Hematopoietic multipotent progenitor cell treated with erythropoietin and hydrocortisone succinate and interleukin-3 and kit ligand, for 4 days (in vitro differentiated cells): ENCODE measurements at places on chromosomes 2 and 18.

GRCh38 chr2:119483896-119484718 lies 40.2 kb downstream of the SCTR start:
- no peak for DNase-seq

DNA sequence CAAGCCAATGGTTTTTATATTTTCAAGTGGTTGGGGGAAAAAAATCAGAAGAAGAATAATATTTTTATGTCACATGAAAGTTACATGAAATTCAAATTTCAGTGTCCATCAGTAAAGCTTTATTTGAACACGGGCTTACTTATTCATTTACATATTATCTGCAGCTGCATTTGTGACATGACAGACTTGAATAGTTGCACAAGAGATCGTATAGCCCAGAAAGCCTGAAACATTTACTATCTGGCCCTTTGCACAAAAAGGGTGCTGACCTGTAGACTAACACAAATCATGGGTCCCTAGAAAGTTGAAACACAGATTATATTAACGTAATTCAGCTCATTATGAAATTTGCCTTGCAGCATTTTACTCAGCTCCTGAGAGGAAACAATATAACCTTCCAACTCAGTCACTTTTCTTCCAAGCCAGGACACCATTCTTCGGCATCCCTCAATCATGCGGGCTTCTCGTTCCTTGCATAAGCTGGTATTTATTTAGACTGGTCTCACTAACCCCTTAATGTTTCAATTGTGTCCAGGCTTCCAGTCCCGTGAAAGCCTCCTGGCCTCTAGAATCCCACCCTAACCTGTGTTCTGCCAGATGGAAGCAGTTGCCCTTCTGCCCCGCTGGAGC lies 402.7 kb downstream of the SETBP1 start:
- DNase-seq: no peak

DNA sequence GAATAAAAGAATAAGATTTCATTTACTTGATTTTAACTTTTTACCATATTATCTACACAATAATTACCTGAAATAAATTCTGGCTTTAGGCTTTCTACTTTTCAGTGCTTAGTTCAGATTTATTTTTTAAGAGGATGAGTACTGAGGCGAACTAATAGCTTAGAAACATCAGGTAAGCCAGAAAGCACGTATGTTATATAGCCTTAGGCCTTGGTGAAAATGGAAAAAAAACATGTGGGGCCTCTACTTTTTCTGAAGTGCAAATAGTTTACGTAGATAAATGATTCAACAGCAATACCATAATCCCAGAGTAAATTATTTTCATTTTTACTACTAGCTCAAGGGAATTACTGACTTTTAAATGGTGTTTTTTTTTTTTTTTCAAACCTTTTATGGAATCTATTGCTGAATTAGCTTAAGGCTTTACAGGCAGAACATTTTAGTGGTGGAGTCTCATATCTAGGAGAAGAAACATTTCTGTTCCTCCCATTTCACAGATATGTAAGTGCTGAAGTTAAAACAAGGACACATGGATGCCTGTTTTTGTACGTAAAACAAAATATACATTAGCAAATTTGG lies 6.2 kb downstream of the CPS1 start:
- DNase-seq: no peak

GRCh38 chr2:134918526-134919340 lies at the start of gene CCNT2:
Gene CCNT2, plus strand, starts transcription at chr2:134918822. Its CDS starts 33 bp downstream, at chr2:134918855.
- DNase-seq: peak; percentile 100

DNA sequence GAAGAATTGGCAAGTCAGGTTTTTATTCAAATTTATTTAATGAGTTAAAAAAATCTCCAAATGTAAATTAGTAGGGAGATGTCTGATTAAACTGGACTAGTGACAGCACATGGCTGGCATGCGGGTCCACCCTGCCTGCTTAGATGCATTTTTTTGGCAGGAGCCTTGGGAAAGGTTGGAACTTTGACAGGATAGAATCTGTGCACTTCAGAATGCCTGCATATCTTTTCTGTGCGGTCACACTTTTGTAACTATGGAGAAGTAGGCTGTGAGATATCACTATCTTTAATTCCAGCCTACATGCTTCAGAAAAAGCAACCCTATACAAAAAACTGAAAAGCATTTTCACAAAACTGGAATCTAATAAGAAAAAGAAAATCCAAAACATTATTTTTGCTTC lies 317.8 kb downstream of the MBD2 start:
- no peak for DNase-seq

GRCh38 chr2:175432021-175432420 lies 250.5 kb upstream of the ATP5MC3 start:
- DNase-seq: no peak

GRCh38 chr18:28175150-28175929 lies 1.6 kb downstream of the CDH2 start:
- peak; percentile 9 for DNase-seq

DNA sequence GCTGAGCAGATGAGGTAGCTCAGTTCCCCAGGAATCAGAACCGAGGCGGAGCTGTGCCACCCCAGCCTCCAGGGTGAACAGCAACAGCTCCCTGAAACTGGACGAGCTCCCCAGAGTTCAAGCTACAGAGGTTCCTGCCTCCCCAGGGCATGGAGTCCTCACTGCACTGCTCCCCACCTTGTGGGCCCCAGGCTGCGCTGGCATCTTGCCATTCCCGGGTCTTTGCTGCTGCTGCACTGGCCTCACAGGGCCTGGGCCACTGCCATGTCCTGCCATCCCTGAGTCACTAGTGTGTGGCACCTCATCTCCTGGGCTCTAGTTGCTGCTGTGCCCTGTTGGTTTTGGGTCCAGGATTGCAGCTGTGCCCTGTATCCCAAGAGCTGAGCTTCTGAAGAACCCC lies 166.9 kb downstream of the SNTG2 start:
- no peak for DNase-seq

DNA sequence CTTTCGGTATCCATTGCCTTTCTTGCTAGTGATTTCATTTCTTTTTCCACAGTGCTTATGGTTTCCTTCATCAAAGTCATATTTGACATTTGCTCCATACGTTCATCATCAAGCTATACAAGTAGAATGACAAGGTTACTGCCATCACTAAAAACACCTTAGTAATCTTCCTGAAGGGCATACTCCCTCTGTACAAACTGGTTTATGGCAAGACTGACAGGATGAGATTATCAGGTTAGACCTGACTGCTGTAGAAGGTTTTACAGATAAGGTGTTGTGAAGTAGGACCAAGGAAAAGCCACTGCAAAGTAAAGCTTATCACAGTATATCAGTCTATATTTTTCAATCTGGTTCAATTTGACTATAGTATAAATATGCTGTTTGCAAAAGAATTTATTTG lies 37.5 kb upstream of the C2orf15 start:
- peak; percentile 45 for DNase-seq

GRCh38 chr2:18501156-18501555 lies 59.3 kb downstream of the RDH14 start:
- DNase-seq: no peak

- DNase-seq: no peak
Observed at GRCh38 chr2:18753722-18754121, 164.4 kb upstream of the NT5C1B start.

GRCh38 chr2:179770029-179770428 lies 91.4 kb downstream of the ZNF385B start:
- no peak for DNase-seq

DNA sequence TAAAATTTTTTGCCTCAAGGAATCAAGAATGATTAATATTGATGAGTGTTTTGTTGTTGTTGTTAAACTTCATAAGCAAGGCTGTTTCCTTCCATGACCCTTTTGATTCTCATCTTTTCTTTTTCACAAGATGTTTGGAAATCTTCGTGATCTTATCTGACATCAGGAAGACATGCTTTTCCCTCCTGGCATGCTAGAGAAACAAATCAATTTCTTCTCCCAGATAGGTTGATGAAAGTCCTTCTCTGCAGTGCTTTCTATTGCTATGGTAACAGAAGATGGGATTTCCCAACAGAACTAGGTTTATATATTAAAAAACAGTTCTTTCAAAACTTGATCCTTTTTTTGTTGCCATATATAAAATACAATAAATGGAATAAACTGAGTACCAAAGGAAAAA lies 85.2 kb downstream of the EML6 start:
- no peak for DNase-seq

DNA sequence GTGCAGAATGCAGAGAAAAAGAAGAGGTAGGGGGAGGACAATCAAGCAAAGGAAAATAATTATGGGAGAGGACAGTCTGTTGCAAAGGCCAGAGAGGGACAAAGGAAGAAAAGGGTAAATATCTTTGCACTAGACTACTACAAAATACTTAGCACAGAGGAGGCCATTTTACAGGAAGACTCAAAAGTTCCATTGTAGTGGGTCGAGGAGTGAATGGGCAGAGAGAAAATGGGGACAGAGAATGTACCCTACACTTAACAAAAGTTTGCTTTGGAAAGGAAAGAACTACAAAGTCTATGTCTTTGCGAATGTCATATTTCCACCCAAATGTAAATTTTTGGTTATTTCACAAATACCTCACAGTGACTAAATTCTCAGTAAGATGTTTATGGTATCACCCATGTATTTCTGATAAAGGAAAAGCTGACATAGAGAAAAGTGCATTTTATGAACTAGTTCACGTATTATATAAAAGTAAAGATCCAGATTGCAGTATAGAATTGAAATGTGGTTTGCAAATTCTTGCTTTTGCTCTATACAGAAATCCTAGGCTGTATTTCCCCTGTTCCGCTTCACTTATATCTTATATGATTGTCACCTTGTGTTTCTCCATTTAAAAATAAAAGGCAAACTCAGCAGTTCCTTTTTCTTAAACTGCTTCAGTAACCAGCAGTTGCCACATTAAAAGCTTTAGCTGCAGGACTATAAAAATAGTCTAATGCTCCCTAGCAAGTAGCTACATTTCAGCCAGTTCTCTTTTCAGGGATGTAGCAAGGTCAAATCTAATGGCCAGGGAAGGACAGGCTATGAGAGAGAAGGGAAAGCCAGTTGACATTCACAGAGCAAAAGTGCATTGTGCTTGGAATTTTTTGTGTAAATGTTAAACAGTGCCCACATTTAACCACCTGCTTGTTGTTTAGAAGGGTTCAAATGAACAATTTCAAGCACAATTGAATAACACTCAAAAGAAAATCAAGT lies 79.7 kb upstream of the CYTIP start:
- DNase-seq: no peak

- no peak for DNase-seq
Observed at GRCh38 chr2:100067784-100068183, 74.6 kb downstream of the AFF3 start.

GRCh38 chr2:179440642-179441251 lies 176.1 kb upstream of the SESTD1 start:
- peak; percentile 80 for DNase-seq

DNA sequence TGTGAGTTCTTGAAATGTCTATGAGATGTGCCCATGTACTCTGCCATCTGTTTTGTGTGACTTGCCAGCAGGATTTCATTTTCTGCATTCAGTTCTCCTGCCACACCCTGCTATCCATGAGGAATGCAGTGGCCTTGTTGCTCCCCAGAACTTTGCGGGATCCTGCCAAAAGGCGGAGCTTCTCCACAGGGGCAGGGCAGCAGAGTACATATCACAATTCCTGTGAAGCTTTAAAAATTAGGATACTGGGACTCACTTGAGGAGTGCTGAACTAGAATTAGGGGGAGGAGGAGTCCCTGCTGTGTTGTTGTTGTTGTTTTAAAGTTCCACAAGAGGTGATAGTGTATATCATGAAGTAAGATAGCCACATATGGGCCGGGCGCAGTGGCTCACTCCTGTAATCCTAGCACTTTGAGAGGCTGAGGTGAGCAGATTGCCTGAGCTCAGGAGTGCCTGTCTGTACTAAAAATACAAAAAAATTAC lies 76.4 kb downstream of the TANC1 start:
- DNase-seq: no peak

GRCh38 chr18:71001597-71001996 lies 712.8 kb downstream of the SOCS6 start:
- no peak for DNase-seq

DNA sequence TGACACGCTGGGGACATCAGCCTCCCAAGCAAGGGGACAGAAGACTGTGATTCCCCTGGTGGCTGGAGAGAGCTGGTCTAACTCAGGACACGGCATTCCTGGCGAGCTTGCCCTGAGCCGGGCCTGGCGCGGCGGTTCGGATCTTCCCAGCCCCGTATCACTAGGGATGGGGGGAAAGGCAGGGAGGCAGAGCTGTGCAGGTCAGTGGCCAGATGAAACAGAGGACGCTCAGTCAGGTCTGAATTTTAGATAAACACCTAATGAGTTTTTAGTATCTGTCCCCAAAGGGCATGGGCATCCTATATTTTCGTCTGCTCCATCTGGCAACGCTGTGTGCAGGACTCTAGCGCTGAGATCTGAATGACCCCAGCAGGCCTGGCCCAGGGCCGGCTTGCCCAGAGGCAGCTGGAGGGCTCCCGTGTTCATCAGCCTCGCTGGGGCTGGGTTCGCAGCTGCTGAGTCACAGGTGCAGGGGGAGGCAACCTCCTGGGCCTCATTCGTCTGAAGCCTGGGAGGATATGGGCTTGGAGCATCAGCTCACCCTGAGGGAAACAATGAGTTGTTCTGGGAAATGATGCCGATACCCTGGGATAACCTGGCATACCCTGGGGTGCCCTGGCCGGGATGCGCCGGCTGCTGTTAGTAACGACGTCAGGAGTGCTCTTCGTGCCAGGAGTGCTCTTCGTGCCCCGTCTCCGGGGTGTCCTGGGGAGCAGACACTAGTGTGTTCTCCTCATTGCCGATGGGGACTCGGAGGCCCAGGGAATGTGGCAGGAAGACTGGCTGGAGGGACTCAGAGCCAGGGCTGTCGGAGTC lies 48.1 kb upstream of the HPCAL1 start:
- DNase-seq: peak; percentile 31

- DNase-seq: no peak
Observed at GRCh38 chr2:206727287-206727686, 9.1 kb upstream of the DYTN start.

- DNase-seq: no peak
Observed at GRCh38 chr18:44968336-44968735, 287.6 kb downstream of the SETBP1 start.

GRCh38 chr2:144414324-144414845 lies 105.5 kb downstream of the ZEB2 start:
- peak; percentile 58 for DNase-seq

DNA sequence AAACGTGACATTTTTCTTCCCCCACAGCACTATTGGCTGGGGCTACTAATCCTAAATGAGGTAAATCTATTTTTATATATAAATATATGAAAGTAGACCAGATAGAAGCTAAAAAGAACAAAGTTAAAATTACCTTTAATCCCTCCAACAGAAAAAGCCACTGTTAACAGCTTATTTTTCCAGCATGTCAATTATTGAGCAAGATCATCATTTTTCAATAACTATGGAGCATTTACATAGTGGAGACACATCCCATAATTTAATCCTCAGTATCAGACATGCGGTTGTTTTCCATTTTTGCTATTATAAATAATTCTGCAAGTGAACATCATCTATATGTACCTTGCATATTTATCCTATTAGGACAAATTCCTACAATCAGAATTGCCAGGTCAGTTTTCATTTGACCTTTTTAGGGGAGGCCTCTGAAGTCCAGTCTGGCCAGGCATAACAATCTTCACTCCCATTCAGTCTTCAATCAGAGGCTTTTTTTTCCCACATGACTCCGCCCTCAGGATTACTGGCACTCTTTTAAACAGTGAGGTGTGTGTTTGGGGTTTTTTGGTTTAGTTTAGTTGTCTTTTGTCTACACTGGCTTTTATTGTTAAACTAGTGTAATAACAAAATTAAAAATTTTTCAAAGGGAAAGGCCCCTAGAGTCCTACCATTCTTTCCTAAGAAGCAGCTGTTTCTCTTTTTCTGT lies 29.2 kb downstream of the SMARCAL1 start:
- DNase-seq: no peak
